ENCODE measurements at places on chromosomes 6 and 20. TPM values are rescaled to one million over a fixed set of nuclear protein-coding genes. Genes with fewer than 3 reads are reported as not detected.

Gene BPIFA3
- not detected for polyA plus RNA-seq

Gene MCCD1
- 18.6 TPM for polyA plus RNA-seq

Gene PRDM13
- not detected for polyA plus RNA-seq

Gene HEBP2
- polyA plus RNA-seq: 61.6 TPM

Gene CGA
- polyA plus RNA-seq: 0.37 TPM

Gene CFAP206
- polyA plus RNA-seq: 3.4 TPM

Gene MEI4
- 2.1 TPM for polyA plus RNA-seq

Gene BNIP5
- 0.19 TPM for polyA plus RNA-seq

Gene EYA2
- 1.8 TPM for polyA plus RNA-seq

Gene ZSCAN12
- polyA plus RNA-seq: 14.8 TPM

Gene SNAI1
- 9.8 TPM for polyA plus RNA-seq

Gene FERMT1
- 3.3 TPM for polyA plus RNA-seq

Gene KCNK5
- 8.5 TPM for polyA plus RNA-seq

Gene VNN1
- polyA plus RNA-seq: 0.20 TPM

Gene MAS1
- 0.08 TPM for polyA plus RNA-seq

Gene CD93
- polyA plus RNA-seq: 42.3 TPM

Gene RBBP8NL
- polyA plus RNA-seq: 3.0 TPM
